HCT116 (cell line): ENCODE measurements at places on chromosomes 4 and X.
A peak's percentile ranks its signal among the peaks of the same experiment; 100 is the strongest.

GRCh38 chr4:11496351-11496829 is 67.7 kb upstream of the HS3ST1 start:
- H3K27me3 ChIP-seq = no peaks in the 10 kb centered on the region
- H3K4me3 ChIP-seq = no peak overlapping the region
- H3K36me3 ChIP-seq = no peaks in the 10 kb centered on the region
- no peak for DNase-seq

GRCh38 chr4:24527371-24527770 is 57.0 kb downstream of the DHX15 start:
- no peak for DNase-seq
- H3K4me3 ChIP-seq = no peak overlapping the region
- H3K36me3 ChIP-seq = peaks cover 58% of the 10 kb centered on the region

DNA sequence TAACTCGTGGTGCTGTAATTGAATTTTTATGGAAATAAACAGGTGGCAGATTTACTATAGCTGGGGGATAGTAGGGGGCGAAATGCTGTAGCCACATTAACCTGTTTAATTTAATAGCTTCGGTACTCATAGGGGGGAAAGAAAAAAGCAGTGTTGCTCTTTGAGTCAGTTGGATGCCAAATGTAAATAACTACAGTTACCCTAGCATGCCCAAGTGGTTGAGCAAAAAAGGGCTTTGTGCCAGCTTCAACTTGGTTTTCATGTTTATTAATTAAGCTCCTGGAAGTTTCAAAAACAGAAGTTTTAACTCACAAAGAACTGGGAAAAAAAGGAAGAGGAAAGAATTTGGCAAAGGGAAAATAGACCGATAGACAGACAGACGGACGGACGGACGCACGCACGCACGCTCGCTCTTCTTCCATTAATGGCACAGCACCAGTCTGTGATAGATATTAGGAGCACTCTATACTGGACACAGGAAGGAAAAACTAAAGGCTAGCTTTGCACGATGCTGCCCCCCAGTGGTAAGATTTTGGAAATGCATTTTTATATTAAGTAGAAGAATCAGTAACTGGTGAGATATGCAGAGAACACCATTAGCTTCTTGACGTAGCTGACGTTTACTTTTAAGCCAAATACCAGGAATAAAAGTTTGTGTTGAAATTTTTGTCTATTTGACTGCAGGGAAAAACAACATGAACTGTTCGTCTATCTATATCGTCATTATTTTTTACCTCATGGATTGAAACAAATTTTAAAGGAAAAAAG is 151.8 kb downstream of the SLC7A11 start:
- no peak overlapping the region for H3K27ac ChIP-seq
- DNase-seq = peak; percentile 76
- no peaks in the 10 kb centered on the region for H3K36me3 ChIP-seq
- H3K4me1 ChIP-seq = peaks cover 13% of the 10 kb centered on the region
- peak overlapping the region; percentile 31 for H3K4me3 ChIP-seq

DNA sequence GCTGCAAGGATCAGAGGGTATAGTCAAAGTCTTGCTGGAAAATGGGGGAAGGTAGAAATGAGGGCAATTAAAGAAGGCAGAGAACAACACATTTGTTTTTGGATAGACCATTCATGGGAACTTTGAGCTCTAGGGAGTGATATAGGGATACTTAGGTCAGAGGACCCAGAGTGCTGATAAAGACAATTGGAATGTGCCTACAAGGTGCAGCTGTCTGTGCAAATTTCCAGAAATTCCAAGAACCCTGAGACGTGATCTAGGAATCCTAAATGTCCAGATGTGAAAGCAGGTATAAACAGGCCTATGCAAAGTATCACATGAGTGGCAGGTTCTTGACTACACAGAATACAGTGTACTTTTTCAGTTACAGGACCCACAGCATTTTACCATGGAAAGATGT is 24.2 kb downstream of the FNIP2 start:
- H3K27me3 ChIP-seq = no peaks in the 10 kb centered on the region
- peaks cover 9% of the 10 kb centered on the region; the same call in 1 of the 2 replicates for H3K4me1 ChIP-seq
- H3K27ac ChIP-seq = no peak overlapping the region

DNA sequence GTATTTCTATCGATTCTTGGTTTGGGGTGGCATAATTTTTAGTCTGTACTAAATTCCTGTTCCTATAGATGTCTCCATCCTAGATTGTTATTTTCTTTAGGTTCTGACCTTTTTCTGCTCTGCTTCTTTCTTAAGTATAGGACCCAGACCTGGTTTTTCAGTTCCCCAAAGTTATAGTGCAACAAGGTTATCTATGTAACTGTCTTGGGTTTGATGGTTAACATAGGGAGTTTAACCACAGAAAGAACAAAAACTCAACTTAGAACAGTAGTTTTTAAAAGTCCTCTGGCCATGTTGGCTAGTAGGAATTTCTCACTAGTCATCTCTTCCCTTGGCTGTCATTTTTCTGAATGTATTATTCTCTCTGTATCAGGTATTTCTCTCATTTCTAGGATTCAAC is 38.8 kb upstream of the MAD2L1 start:
- H3K27me3 ChIP-seq = no peaks in the 10 kb centered on the region
- no peaks in the 10 kb centered on the region for H3K4me1 ChIP-seq
- no peaks in the 10 kb centered on the region for H3K36me3 ChIP-seq
- DNase-seq = no peak

DNA sequence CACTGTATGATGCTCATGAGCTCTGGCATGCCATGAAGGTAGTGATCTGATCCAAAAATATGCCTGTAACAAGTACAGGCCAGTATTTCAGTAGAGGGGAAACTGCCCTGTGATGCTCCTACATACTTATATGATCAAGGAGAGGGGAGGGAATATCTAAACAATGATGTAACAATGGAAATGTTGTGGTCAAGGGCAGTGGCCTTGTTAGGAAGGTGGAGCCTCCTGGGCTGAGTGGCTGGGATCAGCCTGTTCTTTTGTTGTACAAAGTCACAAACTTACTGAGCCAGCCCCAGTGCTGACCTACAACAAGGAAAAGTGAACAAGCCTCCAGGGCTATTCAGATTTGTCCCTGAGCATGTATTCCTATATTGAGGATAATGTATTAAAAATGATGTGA is 70.3 kb downstream of the ANXA10 start:
- no peaks in the 10 kb centered on the region for H3K4me1 ChIP-seq
- H3K27me3 ChIP-seq = no peaks in the 10 kb centered on the region
- no peak for DNase-seq
- no peak overlapping the region for H3K4me3 ChIP-seq
- H3K36me3 ChIP-seq = peaks cover 3% of the 10 kb centered on the region; the same call in 1 of the 2 replicates
- H3K27ac ChIP-seq = no peak overlapping the region
